ENCODE measurements at places on chromosomes 13 and 19. TPM values are rescaled to one million over a fixed set of nuclear protein-coding genes. Genes with fewer than 3 reads are reported as not detected.

NLRP11 gene
- not detected for total RNA-seq

PROZ gene
- not detected for total RNA-seq

RXFP2 gene
- total RNA-seq = not detected

CEACAM21 gene
- not detected for total RNA-seq

NBEA gene
- total RNA-seq = 4.2 TPM

ZNF625 gene
- 6.3 TPM for total RNA-seq

YJEFN3 gene
- total RNA-seq = 4.5 TPM

KISS1R gene
- total RNA-seq = not detected

SIAH3 gene
- not detected for total RNA-seq

GRCh38 chr19:31160336-31160926, 188.8 kb downstream of the TSHZ3 start:
- peak; percentile 97 for DNase-seq

DNA sequence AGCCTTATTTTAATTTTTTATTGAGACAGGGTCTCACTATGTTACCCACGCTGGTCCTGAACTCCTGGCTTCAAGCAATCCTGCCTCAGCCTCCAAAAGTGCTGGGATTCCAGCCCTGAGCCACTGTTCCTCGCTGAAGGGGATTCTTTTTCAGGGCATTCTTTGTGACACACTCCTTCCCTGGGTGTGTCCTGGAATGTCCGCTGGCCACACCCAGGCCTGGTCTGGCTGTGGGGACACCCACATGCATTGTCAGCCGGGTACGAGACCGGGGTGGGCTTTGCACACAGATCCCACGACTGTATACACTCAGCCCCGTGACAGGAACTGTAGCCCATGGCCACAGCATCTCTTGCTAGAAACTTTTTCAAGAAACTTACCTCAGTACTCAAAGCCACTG, 34.4 kb upstream of the GATAD2A start:
- DNase-seq = peak; percentile 62

- no peak for DNase-seq
Measured at GRCh38 chr13:102002287-102002686, 399.6 kb downstream of the FGF14 start.

DNA sequence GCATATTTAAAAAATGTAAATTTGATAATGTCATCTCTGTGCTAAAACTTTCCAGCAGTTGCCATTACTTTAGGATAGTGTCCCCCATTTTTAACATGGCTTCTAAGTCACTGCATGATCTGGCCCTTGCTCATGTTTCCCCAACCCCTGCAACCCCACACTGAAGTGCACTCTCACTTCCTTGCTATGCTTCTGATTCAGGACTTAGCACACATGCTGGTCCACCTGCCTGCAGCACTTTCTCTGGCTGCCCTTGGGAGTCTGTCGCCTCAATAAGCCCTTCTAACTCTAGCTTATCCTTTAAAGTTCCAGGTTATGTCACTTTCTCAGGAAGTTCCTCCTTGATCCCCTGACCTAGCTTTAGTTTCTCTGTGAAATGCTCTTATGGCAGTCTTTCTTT, 241.0 kb downstream of the POSTN start:
- no peak for DNase-seq

DNA sequence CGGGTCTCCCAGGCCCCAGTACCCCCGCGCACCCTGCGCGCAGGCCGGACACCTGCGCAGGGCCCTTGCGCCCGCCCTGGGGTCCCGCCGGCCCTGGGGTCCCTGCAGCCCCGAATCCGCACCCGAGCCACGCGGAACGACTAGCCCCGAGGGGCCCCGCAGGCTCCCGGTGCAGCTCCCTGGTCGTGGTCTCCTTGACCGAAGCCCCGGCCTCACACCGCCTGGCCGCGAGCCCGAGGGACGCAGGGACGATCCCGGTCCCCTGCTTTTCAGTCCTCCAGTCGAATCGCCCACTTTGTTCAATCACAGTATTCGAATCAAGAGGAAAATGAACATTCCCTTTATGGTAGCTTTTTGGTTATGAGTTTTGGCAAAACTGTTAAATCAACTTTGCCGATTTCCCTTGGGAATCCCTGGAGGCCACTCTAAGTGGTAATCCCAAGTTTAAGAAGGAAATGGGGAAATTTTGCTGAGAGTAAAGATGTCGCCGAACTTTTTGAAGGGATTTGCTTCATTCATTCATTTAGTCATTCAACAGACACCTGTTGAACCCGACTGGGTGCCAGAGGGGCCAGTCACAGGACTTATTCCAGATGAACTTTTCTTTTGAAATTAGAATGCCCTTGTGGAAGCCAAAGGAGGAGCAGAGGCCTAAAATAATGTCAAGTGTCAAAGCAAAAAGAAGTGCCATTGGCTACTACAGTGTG, 75.0 kb downstream of the ZIC5 start:
- DNase-seq = no peak

DNA sequence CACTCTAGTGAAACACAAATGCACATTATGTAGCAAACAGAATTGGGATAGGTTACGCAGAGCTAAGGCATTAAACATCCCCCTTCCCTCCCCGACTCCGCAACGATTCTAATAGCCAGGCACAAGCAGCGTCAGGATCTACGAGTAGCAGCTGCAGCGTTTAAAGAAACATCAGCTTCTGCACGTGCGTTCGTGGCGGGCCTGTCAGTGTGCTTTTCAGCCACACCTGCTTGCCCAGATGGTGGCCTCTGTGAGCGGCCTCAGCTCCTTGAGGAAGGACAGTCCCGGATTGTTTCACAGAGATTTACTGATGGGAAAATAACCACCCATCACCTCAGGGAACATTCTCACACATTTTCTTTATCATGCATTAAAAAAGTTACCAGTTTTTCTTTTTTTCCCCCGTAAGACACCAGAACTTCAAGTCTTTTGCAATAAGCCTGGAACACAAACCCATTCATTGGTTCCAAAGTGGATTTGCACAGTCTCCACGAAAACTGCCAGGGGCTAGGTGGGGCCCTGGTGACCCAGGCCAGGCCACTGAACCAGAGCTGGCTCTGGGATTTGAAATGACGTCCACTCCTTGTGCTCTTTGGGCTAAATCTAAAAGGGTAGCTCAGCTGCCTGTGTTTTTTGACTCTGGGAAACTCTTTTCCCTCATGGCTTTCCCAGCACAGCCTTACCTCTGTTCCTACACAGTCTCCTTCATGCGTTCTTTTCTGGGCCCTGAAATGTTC, 325.5 kb downstream of the KCNRG start:
- DNase-seq = no peak

All from myocyte (in vitro differentiated cells).